ENCODE measurements at places on chromosomes 1 and 21.

GRCh38 chr21:46002841-46003574, 21.4 kb downstream of the COL6A1 start:
- no peak for DNase-seq

DNA sequence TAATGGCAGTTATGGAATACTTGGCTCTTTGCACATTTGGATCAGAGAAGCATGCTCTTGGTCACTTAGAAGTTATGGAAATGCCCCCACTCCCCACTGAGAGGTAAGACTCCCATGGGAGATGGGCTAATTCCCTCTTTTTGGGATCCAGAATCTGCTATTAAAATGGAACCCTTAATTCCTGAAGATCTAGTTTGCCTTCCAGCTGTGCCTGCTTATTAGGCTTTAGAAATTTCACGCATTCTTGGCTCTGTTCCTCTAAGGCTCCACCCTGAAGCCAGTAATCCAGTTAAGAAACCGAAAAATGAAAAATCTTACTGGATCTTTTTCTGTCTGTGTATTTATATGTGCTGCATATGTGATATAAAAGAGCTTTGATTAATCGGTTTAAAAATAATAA, 76.7 kb downstream of the USH2A start:
- DNase-seq = peak; percentile 22

GRCh38 chr1:3231826-3232225, 162.8 kb downstream of the PRDM16 start:
- no peak for DNase-seq

- DNase-seq = no peak
Observed at GRCh38 chr1:226560243-226560642, 11.7 kb downstream of the STUM start.

GRCh38 chr1:193211539-193211938, 25.1 kb upstream of the B3GALT2 start:
- no peak for DNase-seq

DNA sequence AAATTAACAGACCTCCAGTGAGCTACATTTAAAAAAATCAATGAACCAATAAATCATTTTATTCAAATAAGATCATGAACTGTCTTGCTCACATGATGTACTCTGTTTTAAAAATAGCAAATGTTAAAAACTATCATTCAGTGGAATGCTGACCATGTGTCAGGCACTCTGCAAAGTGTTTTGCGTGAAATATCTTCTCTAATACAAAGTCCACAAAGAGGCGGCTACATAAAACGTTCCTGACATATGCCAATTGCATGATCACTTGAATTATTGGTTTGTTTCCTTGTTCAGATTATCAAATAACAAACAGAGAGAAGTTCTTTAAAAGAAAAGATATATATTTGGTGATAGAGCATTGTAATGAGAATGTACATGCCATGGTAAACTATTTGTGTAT, 10.7 kb downstream of the FMO2 start:
- DNase-seq = no peak

DNA sequence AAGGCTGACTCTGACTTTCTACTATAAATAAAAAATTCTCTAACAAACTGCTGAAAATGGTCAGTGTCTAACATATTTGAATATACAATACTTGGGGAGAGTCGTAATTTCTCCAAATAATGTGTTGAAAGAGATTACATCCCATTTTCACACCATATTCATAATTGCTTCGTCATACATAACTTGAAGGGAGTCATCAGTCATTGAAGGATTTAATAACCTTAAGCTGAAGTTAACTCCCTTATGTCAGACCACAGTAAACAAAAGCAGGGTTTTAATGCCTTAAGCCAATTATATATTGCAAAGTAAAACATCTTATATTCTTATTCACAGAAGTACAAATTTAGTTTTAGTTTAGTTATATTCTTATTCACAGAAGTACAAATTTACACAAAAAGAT, 129.9 kb downstream of the RERE start:
- DNase-seq = no peak
